HS-5 (cell line): ENCODE measurements at places on chromosomes 2 and 18.

GRCh38 chr2:96535331-96535730, 1.2 kb upstream of the ARID5A start:
- DNase-seq = no peak

DNA sequence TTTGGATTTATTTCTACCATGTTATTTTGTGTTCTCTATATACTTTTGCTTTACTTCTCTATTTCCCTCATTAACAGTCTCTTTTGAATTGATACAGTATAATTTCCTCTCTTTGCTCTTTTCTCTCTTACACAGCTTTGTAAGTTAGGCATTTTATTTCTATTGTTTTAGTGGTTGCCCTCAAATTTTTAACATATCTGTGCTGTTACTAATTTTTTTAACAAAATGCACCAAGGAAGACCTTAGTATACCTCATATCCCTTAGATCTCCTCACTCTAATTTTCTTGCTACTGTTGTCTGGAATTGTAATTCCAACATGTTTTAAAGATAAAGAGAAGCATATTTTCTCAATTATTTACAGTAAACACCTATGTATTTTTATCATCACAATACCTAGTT, 416.8 kb upstream of the SLC14A2 start:
- DNase-seq = no peak

DNA sequence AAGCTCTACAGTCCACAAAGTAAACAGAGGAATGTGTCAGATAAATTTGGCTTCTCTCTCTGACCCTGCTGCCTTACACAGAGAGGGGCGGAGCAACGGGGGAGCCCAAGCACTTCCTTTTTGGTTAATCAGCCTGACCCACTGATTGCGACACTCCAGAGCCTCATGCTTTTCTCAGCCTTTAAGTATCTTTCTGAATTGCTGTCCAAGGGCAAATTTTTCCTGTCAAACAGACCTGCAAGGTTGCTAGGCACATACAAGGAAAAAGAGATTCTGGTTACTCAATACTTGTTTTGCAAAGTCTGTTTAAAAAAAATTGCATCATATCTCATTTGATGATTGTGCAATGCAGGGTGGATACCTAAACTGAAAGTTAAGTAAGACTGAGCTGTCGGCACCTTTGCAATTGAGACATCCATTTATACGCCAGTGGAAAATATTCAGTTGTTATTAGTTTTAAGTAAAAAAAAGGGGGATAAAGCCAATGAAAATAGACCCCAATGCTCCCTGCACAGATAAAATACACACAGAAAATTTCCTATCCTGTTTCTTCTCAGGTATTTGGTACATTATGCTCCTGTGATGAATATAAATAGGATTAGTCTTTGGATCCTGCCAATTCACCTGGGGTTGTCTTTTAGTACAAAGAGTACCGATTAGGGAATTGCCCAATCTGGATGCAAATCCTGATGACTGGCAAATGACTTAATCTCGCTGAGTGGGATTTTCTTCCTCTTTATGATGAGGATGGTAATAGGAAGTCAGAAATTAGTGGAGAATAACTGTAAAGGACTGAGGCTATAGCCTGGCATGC, 260.2 kb upstream of the TRIB2 start:
- peak; percentile 96 for DNase-seq

- no peak for DNase-seq
Measured at GRCh38 chr2:54122939-54123338, 7.5 kb downstream of the ACYP2 start.

DNA sequence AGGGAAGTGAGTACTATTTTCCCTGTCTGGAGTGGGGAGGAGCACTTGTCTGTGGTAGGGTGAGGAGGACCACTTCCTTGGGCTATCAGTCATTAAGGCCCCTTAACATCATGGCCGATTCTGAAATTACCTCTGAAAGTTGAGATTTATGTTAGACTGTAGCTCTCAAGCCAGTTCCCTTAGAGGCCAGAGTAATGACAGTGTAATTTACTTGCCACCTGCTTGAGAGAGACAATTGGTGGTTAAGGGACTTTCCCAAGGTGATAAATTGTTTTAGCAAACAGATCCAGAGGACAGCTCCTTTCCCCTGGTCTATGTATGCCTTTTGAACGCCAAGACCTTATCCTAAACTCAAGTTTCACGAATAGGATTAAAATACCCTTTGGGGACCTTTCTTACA, 56.1 kb downstream of the NEDD4L start:
- DNase-seq = no peak

GRCh38 chr2:163157891-163158496, 319.4 kb upstream of the KCNH7 start:
- DNase-seq = peak; percentile 63

GRCh38 chr2:148613231-148614013, 31.1 kb upstream of the EPC2 start:
- DNase-seq = no peak

DNA sequence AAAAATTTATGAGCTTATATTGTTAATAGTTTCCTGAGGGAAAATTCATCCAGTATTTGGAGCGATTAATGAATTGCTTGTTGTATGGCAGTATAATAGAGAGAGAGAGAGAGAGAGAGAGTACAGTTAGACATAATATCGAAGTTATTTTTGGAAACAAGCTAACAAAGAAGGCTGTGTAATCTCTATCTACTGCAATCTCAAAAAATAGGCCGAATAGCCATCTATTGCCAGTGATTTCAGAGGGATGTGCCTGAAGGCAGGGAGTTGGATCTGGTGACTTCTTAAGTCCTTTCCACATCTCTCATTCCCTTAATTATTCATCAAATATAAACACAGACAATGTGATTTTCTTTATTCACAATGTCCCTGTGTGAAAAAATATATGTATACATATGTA, 433.1 kb upstream of the RAB12 start:
- DNase-seq = no peak

GRCh38 chr2:158042245-158042644, 59.4 kb upstream of the UPP2 start:
- DNase-seq = no peak

GRCh38 chr18:48321121-48321520, 88.1 kb downstream of the ZBTB7C start:
- DNase-seq = no peak

DNA sequence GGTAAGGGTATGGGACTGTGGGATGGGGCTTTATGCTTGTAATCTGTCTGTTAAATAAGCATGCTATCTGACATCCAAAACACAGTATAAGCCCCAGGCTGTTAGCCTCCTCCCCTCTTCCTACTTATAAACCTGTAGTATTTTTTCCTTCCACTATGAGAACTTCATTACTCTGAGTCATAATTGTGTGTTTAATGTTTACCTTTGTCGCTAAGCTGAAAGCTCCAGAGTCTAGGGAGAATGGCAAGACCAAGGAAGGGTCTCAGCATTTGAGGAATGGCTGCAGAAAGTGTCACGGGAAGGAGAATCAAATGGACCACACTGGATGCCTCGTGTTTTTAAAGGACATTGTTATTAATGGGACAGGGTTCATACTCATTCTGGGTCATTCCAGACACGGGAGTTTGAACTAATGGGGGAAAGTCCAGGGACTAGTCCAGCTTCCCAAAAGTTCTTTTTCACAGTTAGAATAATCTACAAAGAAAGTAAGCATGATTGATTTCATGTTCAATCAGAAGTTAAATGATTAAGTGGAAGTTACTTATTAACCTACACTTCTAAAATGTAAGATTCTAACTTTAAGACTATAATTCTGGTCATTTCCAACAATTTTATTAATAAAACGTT, 292.2 kb downstream of the AFF3 start:
- DNase-seq = no peak

DNA sequence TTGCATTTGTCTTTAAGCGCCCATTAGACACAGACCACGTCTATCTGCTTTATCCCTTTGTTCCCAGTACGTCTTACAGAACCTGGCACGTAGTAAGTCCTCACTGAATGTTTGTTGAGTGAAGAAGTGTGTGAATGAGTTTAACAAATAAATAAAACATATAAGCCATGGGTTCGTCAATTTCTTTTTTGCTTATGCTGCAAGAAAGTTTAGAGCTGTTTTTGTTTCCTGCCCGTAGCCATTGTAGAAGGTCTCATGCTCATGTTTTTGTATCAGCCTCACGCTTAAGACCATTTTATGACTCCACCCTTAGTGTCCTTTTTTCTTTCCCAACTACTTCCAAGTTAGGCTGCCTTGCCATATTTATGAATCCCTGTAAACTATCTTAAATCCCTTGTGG, 2.5 kb downstream of the ADD2 start:
- DNase-seq = no peak

DNA sequence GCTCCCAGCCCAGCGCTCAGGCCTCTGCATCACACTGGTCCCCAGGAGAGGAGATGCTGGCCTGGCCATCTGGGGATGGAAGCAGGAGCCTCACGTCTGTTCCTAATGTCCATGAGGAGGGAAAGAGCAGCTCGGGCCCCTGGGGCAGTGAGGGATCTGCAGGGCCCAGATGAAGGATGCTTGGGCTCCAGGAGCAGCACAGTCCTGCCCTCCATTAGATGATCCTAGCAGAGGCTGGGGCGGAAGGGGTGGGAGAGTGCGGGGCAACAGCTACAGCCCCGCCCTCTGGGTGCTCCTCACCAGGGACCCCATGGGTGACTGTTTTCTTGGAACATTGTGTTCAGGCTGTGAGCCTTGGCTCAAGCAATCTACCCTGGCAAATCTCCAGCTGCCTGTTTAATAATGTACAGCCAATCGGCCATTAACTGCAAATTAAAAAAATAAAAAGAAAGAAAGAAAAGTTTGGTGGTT, 49.7 kb downstream of the TNS1 start:
- no peak for DNase-seq

DNA sequence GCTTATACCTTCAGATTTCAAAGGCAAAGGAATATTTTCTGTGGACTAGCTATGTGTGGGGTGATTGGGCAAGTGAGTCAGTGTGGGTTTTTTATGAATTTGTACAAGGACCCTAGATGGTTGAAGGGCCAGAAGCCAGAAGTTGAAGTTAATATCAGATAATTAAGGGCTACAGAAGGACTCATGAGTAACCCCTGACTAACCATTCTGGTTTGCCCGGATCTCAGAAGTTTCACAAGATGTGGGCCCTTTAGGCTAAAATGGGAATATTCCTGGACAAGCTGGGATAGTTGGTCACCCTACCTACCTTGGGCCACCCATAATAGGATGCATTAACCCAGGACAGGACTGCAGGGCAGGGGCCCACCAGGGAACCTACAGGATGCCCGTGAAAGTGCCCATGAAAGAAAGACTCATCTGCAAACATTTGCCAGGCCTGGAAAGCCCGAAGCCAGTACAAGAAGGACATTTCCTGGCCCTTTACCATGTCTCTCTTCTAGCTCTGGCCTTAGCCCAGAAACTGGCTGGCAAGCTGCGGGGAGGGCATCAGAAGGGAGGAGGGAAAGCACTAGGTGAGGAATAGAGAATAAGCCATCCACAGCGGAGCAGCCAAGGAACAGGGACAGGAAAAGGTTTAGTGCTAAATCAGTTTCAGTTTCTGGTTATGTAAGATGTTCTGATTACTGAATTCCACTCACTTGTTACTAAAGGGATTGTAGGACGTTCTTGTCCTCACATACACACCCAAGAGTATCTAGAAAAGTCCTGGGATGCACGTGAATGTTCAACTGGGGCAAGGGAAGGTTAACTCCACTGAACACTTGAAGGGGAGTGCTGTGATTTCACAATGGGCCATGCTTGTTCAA, 33.6 kb downstream of the GCG start:
- DNase-seq = peak; percentile 78

- DNase-seq = no peak
Measured at GRCh38 chr2:98554116-98554861, 54.0 kb downstream of the COA5 start.

GRCh38 chr18:61335684-61336555, 2.7 kb downstream of the CDH20 start:
- no peak for DNase-seq

- DNase-seq = no peak
Measured at GRCh38 chr18:22279741-22280452, 110.5 kb downstream of the GATA6 start.

DNA sequence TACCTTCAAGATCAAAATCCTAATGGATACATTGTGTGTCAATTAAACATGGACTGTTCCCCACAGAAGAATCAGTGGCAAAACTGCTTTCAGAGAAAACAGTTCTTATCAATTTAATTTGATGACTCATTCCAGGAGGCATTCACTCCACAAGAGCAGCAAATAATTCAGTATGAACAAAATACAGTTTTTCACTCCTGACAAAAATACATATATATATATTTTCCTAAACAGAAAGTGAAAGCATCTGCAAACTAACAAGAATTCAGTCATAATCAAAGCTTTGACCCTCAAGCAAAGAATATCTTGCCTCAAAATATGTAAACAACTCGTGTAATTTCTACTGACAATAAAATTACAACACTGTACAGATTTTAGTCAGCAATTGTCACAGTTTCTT, 685.1 kb upstream of the SLC8A1 start:
- no peak for DNase-seq

DNA sequence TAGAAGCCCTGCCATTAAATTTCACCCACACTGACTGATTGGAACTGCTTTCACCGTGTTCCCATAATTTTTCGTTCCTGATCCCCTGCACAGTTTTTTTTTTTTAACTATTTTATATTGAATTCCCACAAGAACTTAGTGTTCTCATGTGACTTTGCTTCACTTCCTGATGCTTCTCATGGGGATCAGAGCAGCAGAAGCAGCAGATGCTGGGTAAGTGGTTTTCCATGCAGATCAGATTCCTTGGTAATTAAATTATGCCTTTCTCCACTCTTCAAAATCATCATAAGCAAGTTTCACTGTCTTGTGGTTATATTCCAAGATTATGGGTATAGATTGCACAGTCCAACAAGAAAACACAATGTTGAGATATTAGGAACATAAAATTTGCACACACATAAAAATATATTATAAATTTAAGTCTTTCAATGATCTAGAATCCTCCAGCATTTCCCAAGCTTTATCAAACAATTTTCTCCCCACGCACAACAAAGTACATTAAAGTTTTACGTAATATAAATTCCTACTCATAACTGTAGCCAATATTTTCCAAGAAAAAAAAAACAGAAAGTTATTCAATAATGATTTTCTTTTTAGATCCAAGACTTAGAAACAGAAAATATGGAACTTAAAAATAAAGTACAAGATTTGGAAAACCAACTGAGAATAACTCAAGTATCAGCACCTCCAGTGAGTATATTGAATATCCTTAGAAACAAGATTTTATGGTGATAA, 277.9 kb downstream of the GULP1 start:
- no peak for DNase-seq

DNA sequence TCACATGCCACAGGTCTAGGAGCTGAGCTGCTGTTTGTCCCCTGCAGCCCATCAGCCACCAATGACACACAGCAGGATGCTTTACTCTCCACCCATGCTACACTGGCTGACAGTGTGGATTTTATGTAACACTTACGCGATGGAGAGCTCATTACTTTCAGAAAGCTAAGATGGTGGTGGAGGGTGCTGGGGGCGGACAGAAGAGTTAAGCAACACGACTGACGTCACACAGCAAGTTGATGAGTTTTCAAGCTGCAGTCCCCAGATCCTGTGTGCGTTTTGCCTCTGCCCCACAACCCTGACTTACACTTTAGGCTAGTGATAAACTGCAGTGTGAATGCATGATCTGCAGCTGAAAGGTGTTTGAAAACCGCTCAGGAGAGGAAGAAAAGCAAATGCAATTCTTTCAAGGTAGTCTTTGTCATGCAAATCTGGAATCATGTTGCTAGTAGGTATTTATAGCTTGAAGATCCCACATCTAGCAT, 42.4 kb downstream of the MRPS5 start:
- no peak for DNase-seq
